ENCODE measurements at places on chromosomes 2 and 18.

GRCh38 chr18:53757328-53757727, 467.1 kb downstream of the MBD2 start:
- DNase-seq = no peak

- no peak for DNase-seq
These were observed 44.9 kb upstream of the ORC2 start for GRCh38 chr2:201008296-201008829.

- DNase-seq = no peak
These were observed 3.0 kb downstream of the VWA3B start for GRCh38 chr2:98089941-98090340.

DNA sequence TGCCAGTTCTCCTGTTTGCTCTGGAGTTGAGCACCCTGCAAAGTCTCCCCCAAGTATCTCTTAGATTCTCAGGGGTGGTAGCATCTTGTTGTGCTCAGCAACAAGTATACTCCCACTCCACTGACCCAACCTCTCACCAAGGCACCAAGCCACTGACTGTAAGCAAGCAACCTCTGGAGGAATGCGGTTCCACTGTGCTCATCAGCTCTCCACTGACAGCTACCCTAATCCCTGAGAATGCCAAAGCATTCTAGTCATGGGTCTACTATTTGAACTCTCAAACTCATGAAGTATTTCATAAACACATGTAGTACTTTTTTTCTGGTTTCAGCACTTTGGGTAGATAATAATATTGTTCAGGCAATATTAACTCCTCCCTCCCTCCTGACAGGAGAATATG, 170.0 kb downstream of the EPHA4 start:
- no peak for DNase-seq

- DNase-seq = no peak
These were observed 27.2 kb downstream of the KIF1A start for GRCh38 chr2:240792629-240793312.

GRCh38 chr18:76451396-76452331, 43.4 kb downstream of the ZNF516 start:
- no peak for DNase-seq

Data from effector CD4-positive, alpha-beta T cell (primary cell).